ENCODE measurements at places on chromosomes 6 and 20. TPM values are rescaled to one million over a fixed set of nuclear protein-coding genes. Genes with fewer than 3 reads are reported as not detected.
A peak's percentile ranks its signal among the peaks of the same experiment; 100 is the strongest.

The RIPOR2 gene
- 0.06 TPM for total RNA-seq

The SLC17A1 gene
- not detected for total RNA-seq

The TAAR5 gene
- not detected for total RNA-seq

- DNase-seq, result no peak
Measured at GRCh38 chr6:83193747-83194566, 800 bp downstream of the RWDD2A start.

DNA sequence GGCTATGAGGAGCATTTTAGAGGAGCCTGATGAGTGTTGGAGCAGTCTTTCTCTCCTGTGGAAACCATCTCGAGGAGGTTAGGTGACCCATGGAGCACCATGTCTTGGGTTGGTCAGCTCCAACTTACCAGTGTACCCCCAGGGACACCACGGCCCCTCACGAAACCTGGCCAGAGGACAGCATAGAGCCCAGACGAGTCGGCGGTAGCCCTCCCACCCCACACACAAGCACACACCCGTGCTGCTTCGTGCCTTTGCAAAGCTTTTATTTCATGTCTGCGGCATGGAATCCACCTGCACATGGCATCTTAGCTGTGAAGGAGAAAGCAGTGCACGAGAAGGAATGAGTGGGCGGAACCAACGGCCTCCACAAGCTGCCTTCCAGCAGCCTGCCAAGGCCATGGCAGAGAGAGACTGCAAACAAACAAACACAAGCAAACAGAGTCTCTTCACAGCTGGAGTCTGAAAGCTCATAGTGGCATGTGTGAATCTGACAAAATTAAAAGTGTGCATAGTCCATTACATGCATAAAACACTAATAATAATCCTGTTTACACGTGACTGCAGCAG, 53.6 kb downstream of the EZR start:
- DNase-seq, result no peak

DNA sequence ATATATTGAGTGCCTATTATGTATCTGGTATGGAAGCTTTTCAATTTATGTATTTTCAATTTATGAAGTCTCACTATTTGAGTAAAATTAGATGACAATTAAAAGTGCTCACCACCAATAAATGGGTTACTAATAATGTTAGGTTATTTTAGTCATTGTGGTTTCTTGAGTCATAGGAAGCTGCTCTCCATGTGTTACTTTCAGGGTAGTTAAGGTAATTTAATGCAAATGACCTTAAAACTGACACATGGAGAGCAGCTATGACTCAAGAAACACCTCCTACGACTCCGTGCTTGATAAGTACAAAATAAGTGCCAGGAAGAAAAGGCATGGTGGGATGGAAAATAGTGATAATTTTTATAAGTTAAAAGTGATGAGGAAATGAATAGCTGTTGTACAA, 16.5 kb upstream of the TINAG start:
- DNase-seq, result no peak

The SFT2D1 gene
- total RNA-seq, result 50.7 TPM

- no peak for DNase-seq
Measured at GRCh38 chr20:5691918-5692618, 58.1 kb upstream of the SHLD1 start.

DNA sequence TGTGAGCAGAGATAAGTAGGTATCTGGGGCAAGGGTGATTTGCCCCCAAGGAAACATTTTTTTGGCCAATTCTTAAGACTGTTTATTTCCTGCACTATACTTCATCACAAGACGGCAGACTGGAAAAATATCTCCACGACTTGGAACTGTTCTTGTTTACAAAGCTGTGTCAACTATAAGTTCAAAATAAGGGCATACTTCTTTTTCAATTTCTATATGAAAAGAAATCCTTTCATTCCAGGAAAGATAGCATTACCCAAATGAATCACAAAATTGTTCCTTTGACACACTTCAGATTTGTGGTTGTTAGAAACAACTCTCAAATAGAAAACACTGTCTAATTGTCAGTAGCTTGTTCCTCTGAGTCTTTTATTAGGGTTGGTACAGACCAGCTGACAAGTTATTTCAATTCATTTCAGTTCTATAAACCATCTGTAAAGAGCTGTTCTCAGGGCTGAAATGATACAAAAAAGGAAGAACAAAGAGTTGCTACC, 212.9 kb upstream of the PRDM1 start:
- no peak for DNase-seq

GRCh38 chr20:9241232-9241692, 172.4 kb downstream of the PLCB4 start:
- DNase-seq, result no peak

The PRDM1 gene
- 3.0 TPM for total RNA-seq

- no peak for DNase-seq
Measured at GRCh38 chr6:51019806-51020205, 201.1 kb downstream of the TFAP2B start.

DNA sequence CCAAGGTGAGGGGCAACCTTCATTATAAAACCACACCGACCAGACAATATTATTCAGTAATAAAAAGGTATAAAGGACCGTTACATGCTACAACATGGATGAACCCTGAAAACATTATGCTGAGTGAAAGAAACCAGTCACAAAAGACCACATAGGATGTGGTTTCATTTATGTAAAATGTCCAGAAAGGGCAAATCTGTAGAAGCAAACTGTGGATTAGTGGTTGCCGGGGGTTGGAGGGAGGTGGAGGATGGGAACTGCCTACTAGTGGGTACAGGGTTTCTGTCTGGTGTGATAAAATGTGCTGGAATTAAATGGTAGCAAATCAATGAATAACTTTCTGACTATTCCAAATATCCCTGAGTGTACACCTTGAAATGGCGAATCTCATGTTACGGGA, 10.2 kb upstream of the PRND start:
- no peak for DNase-seq

GRCh38 chr6:117601811-117602150, 530 bp downstream of the GOPC start:
- DNase-seq, result peak; percentile 2

The AIF1 gene
- total RNA-seq, result not detected

The LZTS3 gene
- total RNA-seq, result 3.8 TPM

GRCh38 chr20:47605673-47606413, 104.2 kb downstream of the NCOA3 start:
- DNase-seq, result no peak

The PRL gene
- total RNA-seq, result not detected

GRCh38 chr6:170025341-170025911, 265.5 kb downstream of the DLL1 start:
- no peak for DNase-seq

The OSER1 gene
- 38.0 TPM for total RNA-seq

GRCh38 chr6:116557893-116558292, 4.3 kb downstream of the CALHM4 start:
- DNase-seq, result peak; percentile 84

DNA sequence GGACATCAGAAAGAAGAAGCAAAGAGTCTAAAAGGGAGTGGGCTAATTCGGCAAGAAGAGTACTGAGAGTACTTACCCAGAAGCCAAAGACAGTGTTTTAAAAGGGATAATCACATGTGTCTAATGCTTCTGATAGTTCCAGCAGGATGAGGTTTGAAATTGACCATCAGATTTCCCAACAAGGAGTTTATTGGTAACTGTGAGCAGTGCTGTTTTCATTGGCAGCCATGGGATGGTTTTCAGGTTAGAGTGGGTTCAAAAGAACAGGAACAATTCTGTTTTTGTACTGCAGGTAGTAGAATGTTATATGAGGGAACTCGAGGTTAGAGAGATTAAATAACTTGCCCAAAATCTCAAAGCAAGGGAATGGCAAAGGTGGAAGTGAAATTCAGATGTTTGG, 8.5 kb downstream of the RNF217 start:
- DNase-seq, result no peak

DNA sequence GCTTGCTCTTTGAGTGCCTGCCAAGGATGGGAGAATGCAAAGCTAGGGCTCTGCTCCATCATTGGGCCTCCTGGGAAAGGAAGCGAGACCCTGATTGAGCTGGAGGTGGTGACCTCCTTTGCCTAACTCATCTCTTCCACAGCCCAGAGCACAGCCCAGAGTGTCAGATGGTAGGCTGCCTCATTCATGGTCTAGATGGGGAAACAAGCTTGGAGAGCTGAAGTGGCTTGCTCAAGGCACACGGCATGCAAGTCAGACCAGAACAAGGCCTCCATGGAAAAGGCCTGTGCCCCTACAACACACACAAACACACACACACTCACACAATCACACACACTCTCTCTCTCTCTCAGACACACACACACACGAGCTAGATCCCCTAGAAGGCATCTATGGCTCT, 17.5 kb downstream of the TGM3 start:
- DNase-seq, result no peak

The COL21A1 gene
- not detected for total RNA-seq

- no peak for DNase-seq
Measured at GRCh38 chr6:168385037-168385759, 55.8 kb upstream of the SMOC2 start.

DNA sequence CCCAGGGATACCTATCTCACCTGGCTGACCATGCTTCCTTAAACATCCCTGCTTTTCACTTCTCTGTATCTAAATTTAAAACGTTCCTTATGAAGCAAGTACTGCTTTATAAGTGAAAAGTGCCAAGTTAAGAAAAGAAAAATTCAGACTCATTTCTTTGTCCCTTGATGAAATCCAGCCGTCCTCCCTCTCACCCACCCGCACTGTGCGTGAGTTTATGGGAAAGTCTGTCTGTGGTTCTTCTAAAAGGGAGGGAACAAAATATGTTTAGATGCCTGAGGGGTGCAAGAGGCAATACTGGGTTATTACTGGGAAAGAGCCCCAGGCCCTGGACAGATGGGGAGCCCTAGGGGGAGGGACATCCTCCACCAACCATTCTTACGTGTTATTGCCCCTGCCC, 31.2 kb downstream of the SPDEF start:
- no peak for DNase-seq

The SNHG17 gene
- 68.0 TPM for total RNA-seq

- DNase-seq, result no peak
Measured at GRCh38 chr6:149384464-149384863, 15.6 kb upstream of the SUMO4 start.

The BPIFA1 gene
- not detected for total RNA-seq

DNA sequence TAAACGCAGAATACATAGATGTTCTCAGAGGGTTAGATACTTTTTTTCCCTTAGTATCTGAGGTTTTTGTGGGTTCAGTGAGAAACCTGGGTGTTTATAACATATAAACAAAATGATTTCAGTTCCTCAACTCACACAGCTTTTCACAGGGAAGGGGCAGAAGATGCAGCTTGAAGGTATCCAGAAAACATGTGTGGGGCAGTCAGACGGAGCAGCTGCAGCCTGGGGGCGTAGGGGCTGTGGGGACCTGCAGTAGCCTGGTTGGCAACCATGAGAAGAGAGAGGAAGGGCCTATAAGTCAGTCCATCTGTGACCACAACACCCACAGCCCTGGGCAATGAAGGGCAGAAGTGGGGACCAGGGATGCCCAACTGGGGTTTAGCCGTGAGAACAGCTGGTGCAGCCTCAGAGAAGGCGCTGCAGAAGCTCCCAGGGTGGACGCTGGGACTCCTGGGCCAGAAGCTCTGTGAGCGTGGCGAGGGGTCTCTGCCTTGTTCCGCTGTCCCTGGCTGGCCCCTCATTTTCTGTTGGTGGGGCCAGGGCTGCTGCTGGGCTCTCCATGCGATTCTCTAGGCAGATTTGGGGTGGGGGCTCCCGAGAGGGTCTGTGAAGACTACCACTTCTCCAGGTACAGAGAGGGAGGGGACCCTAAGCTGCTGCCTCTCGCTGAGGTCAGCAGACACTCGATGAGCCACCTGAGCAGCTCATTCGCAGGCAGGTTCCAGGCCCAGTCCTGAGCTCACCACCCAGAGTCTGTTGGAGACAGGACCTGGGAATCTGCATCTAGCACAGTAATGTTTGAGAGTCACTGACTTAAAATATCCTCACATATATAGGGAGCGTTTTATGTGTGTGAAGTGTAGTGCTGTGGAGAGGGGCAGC, 181.2 kb downstream of the ZDHHC14 start:
- no peak for DNase-seq

The C6orf163 gene
- total RNA-seq, result 1.2 TPM

GRCh38 chr6:56833127-56833791, 121.6 kb upstream of the BEND6 start:
- DNase-seq, result no peak

DNA sequence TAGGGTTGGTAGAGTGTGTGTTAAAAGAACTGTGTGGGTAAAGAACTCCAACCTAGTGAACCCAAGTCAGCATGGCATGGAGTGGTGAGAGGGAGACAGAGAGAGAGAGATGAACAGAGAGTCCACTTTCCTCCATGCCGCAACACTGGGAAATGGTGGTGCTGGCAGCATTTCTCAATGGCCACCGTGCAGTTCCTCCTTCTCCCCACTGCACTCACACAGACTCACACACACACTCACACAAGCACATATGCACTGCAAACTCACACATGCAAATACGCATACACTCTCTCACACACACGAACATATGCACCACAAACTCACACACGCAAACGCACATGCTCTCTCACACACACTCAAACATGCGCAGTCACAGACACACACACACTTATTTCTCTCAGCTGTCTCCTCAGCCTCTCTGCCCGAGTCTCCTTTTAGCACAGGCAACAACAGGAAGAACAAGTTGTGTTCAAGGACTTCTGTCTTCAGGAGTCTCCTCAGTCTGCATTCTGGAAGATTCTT, 66.5 kb upstream of the LY86 start:
- no peak for DNase-seq

DNA sequence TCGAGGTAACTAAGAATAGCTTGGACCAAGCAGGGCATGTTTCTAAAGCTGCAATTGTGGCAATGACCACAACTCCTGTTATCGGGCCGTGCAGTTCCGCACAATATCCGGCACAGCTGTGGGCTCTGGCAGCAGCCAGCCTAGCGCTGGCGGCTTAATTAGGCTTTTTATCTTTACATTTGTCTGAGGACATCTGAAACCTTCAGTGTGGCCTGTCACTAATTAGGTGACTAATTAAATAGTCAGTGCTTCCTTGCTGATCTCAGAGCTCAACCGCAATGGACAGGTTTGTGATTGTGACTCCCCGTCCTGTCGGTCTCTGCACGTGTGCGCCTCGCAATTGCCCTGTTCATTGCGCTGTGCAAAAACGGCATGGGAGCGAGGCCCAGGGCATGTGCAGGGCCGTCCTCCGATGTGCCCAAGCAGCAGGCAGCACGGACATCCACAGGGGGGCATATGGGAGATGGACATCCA, 134.8 kb upstream of the INSM1 start:
- no peak for DNase-seq

The CDH22 gene
- total RNA-seq, result not detected

The GLP1R gene
- not detected for total RNA-seq

GRCh38 chr6:81487489-81487888, 265.0 kb downstream of the TENT5A start:
- DNase-seq, result no peak

GRCh38 chr6:157263146-157263545, 60.2 kb downstream of the TMEM242 start:
- no peak for DNase-seq

- DNase-seq, result no peak
Measured at GRCh38 chr6:168376120-168376519, 56.5 kb upstream of the DACT2 start.

- DNase-seq, result no peak
Measured at GRCh38 chr6:35635601-35636597, 52.8 kb downstream of the FKBP5 start.

The PANK2 gene
- 34.1 TPM for total RNA-seq

GRCh38 chr6:77457720-77458349, 5.5 kb downstream of the HTR1B start:
- peak; percentile 85 for DNase-seq

Data from NCI-H460 (cell line).